ENCODE measurements at places on chromosomes 16 and 17. TPM values are rescaled to one million over a fixed set of nuclear protein-coding genes. Genes with fewer than 3 reads are reported as not detected.

GRCh38 chr17:61205401-61205800 is 194.2 kb upstream of the TBX2 start:
- H3K4me3 ChIP-seq = no peak overlapping the region
- no peak for DNase-seq
- H3K27me3 ChIP-seq = no peaks in the 10 kb centered on the region
- H3K36me3 ChIP-seq = no peaks in the 10 kb centered on the region

GRCh38 chr17:787641-788221 is 5.6 kb downstream of the MRM3 start:
- peaks cover 14% of the 10 kb centered on the region for H3K4me1 ChIP-seq
- H3K36me3 ChIP-seq = peaks cover 12% of the 10 kb centered on the region
- DNase-seq = no peak
- no peak overlapping the region for H3K27ac ChIP-seq
- H3K4me3 ChIP-seq = no peak overlapping the region

GRCh38 chr16:56911771-56912571 is 20.0 kb upstream of the HERPUD1 start:
- DNase-seq = no peak
- H3K27ac ChIP-seq = peak overlapping the region; percentile 5
- H3K36me3 ChIP-seq = no peaks in the 10 kb centered on the region
- H3K4me1 ChIP-seq = peaks cover 30% of the 10 kb centered on the region
- H3K4me3 ChIP-seq = no peak overlapping the region

DNA sequence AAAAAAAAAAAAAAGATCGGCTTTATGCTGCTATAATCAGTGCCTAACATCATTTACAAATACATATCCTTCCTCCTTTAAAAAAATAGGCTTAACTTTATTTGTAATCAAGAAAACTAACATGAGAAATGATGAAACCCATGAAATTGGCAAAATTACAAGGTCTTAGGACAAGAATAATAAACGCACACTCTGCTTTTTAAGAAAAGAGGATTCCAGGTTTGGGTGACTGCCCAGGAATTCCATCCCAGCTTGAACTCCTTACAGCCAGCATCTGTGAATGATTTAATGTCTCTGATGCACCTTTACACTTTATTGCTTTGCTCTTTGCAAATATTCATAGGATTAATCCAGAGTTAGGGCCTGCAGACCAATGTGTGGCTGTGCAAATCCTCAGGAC is 196.0 kb downstream of the CBLN1 start:
- no peaks in the 10 kb centered on the region for H3K36me3 ChIP-seq
- H3K27ac ChIP-seq = no peak overlapping the region
- DNase-seq = no peak
- H3K4me1 ChIP-seq = no peaks in the 10 kb centered on the region
- no peak overlapping the region for H3K4me3 ChIP-seq

- H3K27ac ChIP-seq = no peak overlapping the region
- H3K27me3 ChIP-seq = no peaks in the 10 kb centered on the region
- H3K4me3 ChIP-seq = no peak overlapping the region
- peaks cover 13% of the 10 kb centered on the region for H3K4me1 ChIP-seq
- no peaks in the 10 kb centered on the region for H3K36me3 ChIP-seq
Measured at GRCh38 chr17:74282587-74283370, 8.7 kb downstream of the DNAI2 start.

DNA sequence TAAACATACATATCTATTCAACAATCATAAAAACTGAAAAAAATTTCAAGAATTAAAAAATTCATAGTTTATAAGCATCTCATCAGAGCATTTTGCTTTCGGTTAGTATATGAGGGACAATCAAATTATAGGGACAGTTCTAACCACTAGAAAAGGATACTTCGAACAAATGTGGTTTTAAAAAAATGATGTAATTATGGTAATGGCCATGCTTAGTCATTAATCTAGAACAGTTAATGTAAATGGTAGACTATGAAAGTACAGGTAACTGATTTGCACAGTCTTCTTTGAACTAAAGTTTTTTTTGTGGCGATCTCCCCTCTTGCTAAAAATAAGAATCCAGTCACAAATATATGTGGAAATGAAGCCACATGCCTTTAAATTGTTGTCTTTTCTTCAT is 63.5 kb upstream of the PHOSPHO1 start:
- H3K4me1 ChIP-seq = peaks cover 4% of the 10 kb centered on the region
- no peaks in the 10 kb centered on the region for H3K27me3 ChIP-seq
- no peaks in the 10 kb centered on the region for H3K36me3 ChIP-seq

KCNJ18 gene
- not detected for total RNA-seq
